ENCODE measurements at places on chromosomes 3 and 15. TPM values are rescaled to one million over a fixed set of nuclear protein-coding genes. Genes with fewer than 3 reads are reported as not detected.

Gene LOXL1
- total RNA-seq: 33.2 TPM

Gene COL6A5
- 0.41 TPM for total RNA-seq

Gene EPHB3
- 1.4 TPM for total RNA-seq

Gene CHDH
- 33.4 TPM for total RNA-seq

Gene IGF1R
- total RNA-seq: 73.2 TPM

DNA sequence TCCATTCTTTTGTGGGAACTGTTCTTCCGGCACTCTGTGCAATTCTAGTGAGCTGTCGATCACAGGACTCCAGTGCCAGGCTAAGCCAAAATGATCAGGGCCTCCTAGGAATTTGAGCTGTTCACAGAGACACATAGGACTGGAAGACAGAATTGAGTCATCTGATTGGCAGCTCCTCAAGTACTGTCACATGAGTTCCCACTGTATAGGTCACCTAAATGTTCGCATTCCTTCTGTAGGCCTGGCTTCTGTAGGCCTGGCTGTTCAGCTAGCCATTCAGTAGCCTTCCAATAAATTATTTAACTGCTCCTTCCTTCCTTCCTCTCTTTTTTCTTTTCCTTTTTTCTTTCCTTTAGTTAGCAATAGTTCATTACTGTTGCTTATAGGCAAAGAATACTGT lies 4.3 kb downstream of the PROS1 start:
- DNase-seq: no peak

DNA sequence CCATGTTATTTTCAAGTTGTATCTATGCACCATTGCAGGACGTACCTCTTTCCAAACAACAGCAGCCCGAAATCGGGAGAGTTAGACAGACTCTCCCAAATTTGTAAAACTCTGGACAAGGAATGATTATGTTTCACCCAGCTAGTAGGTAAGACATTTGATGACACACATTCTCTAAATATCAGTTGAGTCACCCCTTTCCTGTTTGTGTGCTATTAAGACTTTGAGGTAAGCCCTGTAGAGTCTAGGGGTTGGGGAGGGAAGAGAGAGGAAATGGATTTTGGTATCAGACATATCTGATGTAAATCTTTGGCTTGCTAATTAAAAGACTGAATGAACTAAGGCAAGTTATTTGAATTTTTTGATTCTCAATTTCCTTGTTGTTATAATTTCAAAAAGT lies 999.0 kb downstream of the TUSC7 start:
- DNase-seq: no peak

GRCh38 chr3:81723732-81724313 lies 37.6 kb downstream of the GBE1 start:
- DNase-seq: peak; percentile 23

DNA sequence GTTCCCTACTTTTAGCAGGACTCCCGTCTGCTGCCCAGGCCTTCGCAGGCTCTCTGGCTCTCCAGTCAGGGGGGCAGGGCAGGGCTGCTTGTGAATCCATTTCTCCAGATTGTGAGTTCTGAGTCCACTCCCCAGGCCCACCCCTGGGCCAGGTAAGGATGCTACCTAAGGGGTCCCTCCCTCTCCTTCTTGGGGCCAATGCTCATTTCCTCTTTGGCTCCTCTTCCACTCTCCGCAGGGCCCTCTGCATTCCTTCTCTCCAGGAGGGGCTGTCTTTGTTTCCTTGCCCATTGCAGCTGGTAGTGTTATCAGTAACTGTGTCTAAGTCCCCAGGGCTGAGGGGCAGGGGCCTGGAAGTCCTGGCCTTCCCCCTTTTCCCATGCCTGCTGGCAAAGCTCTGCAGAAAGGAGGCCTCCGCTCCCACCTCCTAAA lies 13.0 kb upstream of the CACNA2D2 start:
- DNase-seq: peak; percentile 68

DNA sequence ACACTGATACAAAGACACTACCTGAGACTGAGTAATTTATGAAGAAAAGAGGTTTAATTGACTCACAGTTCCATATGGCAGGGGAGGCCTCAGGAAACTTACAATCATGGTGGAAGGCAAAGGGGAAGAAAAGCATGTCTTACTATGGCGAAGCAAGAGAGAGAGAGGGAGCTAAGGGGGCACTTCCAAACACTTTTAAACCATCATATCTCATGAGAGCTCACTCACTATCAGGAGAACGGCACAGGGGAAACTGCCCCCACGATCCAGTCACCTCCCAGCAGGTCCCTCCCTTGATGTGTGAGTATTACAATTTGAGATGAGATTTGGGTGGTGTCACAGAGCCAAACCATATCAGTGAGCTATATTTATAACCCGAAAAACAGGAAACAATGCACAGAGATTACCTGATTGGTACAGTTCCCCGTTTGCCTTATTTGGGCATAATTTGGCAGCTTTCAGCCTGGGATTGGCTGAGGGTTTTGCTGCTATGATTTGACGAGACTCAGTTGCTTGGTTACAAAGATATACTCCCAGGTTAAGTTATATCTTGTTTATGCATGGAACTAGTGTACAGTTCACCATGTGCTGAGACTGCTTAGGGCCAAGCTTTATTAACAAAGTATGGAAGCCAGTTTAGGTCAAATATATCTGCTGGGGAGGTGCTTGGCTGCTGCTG lies 184.2 kb downstream of the NR2F2 start:
- no peak for DNase-seq

GRCh38 chr15:55912982-55913381 lies 80.4 kb downstream of the NEDD4 start:
- no peak for DNase-seq

DNA sequence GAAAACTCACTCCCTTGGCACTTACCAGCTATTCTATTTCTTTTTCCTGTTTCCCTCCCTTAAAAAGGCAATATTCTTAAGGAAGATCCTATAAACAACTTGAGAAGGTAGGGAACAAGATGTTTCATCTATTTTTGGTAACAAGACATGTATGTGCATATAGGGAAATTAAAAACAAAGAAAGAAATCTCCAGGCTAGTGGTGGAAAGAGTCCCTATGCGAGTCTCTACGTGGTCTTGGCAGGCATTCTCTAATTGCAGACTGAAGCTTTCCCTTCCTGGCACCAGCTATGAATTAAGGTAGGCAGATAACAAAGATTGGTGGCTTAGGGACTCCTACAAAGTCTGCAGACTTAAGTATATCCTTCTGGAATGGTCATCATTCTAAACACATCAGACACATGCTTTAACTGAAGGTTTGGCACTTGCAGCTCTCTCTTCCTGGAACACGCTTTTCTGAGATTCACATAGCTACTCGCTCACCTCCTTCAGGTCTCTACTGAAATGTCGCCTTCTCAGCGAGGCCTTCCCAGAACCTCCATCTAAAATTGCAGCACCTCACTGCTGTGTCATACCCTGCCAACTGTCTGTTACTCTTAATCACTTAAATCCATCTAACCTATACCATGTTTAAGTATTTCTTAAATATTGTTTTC lies 336.0 kb downstream of the VGLL3 start:
- no peak for DNase-seq

DNA sequence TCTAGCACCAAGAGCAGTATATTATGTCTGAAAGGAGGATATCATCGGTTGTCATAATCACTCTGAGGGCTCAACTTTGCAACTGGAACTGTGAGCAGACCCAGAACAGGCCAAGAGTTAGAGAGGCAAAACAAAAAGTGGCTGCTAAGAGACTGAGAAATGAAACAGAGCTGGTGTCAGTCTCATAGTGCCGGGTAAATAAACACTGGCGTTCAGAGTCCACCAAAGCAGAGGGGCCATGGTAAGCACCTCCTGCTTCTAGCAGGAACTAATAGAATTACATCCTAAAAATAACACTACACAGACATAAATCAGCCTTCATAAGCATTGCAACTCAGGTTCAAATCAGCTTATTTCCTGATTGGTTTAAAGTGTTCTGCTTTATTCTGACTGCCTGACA lies 10.3 kb upstream of the IL12A start:
- DNase-seq: peak; percentile 65

DNA sequence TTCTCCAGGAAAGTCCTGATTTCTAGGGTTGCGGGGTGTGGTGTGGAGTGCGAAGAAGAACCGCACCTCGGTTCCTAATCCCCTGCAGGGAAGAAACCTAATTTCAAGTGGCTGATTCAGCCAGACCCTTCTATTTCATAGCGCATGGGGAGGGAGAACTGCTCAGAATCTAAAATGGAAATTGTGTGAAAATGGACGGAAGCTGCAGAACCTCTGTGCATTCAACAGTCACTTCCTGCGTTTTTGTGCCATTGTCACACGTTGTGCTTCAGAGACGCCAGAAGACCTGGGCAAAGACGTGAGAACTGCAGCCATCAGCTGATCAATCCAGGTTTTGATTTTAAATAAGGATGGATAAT lies 1.2 kb downstream of the SIDT1 start:
- DNase-seq: peak; percentile 26

Measured in kidney (tissue), 22 donors.